ENCODE measurements at places on chromosomes 3 and 15.

DNA sequence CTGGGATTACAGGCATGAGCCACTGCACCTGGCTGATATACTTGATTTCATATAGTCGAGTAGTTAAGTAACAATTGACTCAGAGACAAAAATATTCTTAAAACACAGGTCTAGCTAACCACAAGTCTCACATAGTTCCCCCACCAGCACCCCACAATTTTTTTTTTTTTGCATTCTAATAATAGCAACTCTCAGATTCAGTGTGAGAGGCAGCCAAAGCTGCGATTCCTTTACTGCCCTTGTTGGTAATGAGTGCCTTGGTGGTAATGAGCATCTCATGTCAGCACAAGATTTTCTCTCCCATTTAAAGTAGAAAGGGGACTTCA, 72.5 kb downstream of the WWTR1 start:
- no peak for DNase-seq

- peak; percentile 10 for DNase-seq
Observed at GRCh38 chr3:140276703-140277102, 341.7 kb downstream of the CLSTN2 start.

GRCh38 chr3:22475665-22476240, 724.7 kb upstream of the ZNF385D start:
- DNase-seq, result no peak

DNA sequence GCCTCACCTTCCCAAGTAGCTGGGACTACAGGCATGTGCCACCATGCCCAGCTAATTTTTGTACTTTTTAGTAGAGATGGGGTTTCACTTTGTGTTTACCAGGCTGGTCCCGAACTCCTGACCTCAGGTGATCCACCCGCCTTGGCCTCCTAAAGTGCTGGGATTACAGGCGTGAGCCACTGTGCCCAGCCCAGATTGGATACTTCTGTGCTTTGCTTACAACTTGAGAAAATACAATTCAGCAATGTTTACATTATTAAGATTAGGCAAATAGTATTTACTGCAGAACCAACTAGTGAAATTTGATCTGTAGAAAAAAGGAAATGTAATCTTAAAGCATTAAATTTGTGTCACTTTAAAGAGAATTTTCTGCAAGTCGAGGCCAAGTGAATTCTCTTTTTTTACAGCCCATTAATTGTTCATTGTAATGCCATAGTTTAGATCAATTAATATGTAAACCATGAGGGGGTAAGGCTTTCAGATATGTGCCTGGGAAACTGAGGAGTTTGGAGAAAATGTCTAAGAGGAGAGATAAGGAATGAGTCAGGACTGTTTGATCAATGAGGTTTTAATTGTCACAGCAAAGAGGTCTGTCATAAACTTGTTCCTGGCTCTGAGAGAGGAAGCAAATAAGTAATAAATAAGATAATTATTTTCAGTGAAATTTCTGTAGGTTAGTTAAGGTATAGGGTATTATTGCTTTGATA, 15.3 kb downstream of the PYDC2 start:
- DNase-seq, result no peak

- no peak for DNase-seq
Observed at GRCh38 chr3:113454057-113454456, 12.8 kb upstream of the CFAP44 start.

DNA sequence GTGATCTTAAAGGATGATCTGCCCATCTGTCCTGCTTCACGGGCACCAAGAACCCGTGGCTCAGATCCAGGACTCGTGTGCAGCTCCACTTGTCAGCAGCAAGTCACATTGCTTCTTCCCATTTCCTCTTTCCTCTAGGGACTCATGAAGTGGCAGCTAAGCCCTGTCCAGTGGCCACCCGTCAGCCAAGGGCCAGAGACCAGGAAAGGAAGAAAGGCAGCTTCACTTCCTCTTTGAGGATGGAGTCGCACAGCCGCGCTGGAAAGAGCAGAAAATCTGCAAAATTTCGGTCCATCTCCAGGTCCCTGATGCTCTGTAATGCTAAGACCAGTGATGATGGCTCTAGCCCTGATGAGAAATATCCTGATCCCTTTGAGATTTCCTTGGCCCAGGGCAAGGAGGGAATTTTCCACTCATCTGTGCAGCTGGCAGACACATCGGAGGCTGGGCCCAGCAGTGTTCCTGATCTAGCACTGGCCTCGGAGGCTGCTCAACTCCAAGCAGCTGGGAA, 28.5 kb downstream of the IL16 start:
- DNase-seq, result peak; percentile 17

DNA sequence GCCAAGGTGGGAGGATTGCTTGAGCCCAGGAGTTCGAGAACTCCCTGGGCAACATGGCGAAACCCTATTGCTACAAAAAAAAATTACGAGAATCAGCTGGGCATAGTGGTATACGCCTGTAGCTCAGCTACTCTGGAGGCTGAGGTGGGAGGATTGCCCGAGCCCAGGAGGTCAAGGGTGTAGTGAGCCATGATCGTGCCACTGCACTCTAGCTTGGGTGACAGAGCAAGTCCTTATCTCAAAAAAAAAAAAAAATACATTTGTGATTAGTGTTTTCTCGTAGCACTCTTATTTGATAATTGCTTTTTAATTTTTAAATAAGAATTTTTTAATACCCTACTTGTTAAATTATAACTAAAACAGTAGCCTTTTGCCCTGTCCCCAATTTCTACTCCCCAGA, 18.4 kb downstream of the IREB2 start:
- DNase-seq, result no peak

DNA sequence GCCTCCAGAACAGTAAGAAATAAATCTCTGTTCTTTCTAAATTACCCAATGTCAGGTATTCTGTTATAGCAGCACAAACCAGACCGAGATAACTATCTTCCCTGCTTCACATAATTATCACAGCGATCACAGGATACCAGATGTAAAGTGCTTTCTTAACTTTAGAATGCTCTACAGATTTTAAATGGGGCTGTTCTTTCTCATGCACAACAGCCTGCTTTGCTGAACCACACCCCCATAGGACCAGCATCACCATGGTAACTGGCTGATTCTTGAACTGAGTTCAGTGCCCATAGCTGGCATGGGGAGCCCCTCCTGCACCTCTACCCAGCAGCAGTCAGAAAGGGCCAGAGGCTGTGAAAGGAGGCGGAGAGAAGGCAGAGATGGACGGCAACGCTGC, 7.8 kb downstream of the CD80 start:
- no peak for DNase-seq

DNA sequence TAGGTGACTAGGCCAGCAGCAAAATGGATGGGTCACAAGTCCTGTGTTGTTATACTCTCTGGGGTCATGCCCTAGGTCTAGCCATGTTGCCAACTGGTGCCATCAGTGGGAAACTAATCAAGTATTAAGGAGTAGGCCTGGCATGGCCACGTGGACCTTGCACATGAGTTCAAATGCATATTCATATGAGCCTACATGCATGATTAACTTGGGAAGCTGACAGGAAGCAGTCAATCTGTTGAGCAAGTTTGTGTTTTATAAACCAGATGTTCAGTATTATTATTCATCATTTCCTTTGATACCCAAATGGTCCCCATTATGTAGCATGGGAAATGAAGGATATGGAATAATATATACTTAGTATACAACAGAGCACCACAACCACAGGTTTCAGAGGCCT, 95.0 kb downstream of the LRTM1 start:
- no peak for DNase-seq

Measured in muscle of back (tissue), 13 donors.